ENCODE measurements at places on chromosomes 7 and 10. TPM values are rescaled to one million over a fixed set of nuclear protein-coding genes. Genes with fewer than 3 reads are reported as not detected.

The CYP2C19 gene
- not detected for total RNA-seq

The NAT16 gene
- 0.50 TPM for total RNA-seq

DNA sequence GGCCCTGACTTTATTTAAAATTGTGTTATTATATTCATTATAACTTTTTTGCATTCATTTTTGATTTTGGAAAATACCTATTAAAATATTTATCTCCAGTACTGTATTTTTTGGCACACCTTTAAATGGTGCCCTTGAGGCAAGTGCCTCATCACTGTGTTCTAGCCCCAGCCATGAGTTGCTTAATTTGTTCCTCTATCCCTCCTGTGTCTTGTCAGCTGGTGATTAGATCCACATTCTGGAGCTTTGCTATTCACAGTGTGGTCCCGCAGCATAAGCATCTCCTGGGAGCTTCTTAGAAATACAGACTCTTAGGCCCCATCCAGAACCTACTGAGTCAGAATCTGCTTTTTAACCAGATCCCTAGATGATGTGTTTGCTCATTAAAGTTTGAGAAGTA, 19.8 kb downstream of the AGK start:
- no peak for DNase-seq
- peaks cover 23% of the 10 kb centered on the region for H3K36me3 ChIP-seq
- H3K4me3 ChIP-seq: no peak overlapping the region
- H3K4me1 ChIP-seq: no peaks in the 10 kb centered on the region
- H3K27me3 ChIP-seq: no peaks in the 10 kb centered on the region

GRCh38 chr7:143183024-143183423, at the start of gene TAS2R39:
TSS of gene TAS2R39 (plus strand) at chr7:143183419. CDS start at chr7:143183419, 0 bp downstream.
- no peak within 1 kb of the TSS for H3K27ac ChIP-seq
- no peak for DNase-seq
- no peaks in the 10 kb centered on the region for H3K27me3 ChIP-seq
- H3K36me3 ChIP-seq: no peaks in the 10 kb centered on the region
- no peak within 1 kb of the TSS for H3K4me3 ChIP-seq
- H3K4me1 ChIP-seq: no peaks in the 10 kb centered on the region
